ENCODE measurements at places on chromosomes 16 and 17.

DNA sequence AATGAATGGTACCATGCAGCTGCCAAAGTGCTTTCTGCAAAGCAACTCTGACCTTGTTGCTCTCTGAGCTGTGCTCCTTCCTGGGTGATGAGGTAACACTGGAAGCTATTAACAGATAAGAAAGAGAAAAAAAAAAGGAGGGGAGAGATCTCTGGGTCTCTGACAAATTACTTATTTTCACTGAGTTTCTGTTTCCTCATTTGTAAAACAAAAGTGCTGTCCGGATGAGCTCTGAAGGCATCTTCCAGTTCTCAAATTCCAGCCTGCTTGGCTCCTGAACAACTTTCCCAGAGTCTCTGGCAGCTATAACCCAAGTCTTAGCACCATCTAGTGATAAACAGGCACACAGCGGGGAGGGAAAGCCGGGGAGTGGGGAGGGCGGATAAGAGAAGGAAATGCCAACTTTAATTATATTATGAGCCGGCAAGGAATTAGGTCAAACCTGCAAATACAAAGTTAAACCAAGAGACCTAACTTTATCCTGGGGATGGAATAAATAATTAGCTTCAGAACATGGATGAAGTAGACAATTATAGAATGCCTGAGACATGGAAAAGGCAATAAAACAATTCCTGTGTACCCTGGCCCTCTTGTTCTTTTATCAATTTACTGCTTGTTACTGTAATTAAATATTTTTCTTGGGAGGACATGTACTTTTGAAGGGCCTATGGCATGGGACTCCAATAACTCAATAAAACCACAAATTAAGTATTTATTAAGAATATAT is 61.3 kb upstream of the KIFC3 start:
- DNase-seq = peak; percentile 58

GRCh38 chr17:50604513-50604912 is 30.2 kb upstream of the ABCC3 start:
- DNase-seq = no peak

DNA sequence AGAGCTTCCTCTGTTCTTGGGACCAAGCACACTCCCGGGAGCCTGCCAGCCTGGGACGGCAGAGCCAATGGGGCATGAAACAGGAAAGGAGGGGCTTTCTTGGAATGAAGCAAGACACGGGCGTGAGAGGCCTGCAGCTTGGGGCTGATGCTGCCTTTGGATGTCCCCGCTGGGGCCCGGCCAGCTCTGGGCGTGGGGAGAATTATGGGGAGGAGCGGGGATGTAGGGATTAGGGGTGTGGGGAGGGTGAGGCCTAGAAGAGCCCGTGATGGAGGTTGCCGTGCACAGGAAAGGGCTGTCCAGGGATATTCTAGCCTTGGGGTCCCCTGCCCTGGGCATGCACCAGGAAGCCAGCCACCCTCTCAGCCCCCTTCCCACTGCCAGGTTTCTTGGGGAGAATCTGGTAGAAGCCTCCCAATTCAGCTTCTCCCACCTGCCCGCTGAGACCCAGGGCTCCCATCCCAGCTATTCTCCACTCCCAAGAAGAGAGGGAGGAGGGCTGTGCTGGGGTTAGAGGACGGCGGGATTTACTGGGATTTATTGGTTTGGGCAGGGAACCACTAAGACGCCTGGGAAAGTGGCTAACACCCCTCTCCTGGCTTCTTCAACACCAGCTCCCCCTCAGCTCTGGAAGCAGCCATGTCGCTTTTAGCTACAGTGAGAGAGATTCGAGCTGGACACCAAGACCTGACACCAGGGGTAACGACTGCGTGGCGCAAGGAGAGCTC is 20.0 kb upstream of the NXPH3 start:
- DNase-seq = no peak

GRCh38 chr16:84184775-84185174 is 2.1 kb downstream of the TAF1C start:
- DNase-seq = no peak

GRCh38 chr16:54968784-54969183 is 38.1 kb downstream of the IRX5 start:
- DNase-seq = no peak

GRCh38 chr17:4393806-4394205 is 27.3 kb upstream of the UBE2G1 start:
- no peak for DNase-seq

GRCh38 chr16:55500530-55501011 is 8.3 kb upstream of the LPCAT2 start:
- peak; percentile 47 for DNase-seq

DNA sequence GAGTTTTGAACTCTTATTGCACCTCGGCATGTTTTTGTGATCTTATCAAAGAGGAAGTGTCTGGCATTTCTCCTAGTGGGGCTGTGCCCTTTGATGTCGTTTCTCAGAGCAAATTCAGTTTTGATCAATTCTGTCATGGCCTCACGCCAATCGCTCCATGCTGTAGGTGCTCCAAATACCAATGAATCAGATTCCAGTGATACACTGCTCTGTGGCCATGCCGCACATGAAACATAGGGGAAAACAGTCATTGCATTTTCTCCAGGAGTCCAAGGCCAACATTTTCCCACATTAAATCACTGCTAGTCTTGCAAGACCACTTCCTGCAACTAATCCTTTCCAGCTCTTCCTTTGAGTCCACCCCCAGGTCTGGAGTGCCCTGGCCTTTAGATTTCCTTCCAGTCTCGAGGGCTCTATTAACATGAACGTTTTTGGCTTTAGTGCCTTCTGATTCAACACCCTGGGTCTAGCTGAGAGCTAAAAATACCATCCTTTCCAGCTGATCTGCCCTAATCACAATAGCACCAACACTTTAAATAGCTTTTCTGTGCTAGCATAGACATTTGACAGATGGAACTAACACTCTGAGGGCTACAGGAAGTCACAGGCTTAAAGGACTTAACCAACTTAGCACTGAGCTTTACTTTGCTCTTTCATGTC is 18.2 kb upstream of the RASL10B start:
- peak; percentile 46 for DNase-seq

DNA sequence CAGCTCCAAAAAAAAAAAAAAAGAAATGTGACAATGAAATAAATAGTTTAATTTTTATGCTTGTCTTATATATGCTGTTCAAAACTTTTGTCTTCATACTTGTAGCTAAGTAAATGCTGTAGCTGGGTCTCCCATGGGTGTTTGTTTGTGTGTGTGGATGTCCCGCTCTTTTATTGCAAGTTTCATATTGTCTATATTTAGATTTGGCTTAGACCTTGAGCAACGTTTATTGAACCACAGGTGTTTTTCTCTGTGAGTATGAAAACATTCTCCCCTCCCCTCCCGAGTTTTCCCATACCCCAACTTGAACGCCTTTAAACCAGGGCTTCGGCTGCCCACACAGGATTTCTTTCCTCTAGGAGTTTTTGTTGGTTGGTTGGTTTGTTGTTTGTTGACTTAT is 45.2 kb downstream of the MFSD11 start:
- DNase-seq = no peak

DNA sequence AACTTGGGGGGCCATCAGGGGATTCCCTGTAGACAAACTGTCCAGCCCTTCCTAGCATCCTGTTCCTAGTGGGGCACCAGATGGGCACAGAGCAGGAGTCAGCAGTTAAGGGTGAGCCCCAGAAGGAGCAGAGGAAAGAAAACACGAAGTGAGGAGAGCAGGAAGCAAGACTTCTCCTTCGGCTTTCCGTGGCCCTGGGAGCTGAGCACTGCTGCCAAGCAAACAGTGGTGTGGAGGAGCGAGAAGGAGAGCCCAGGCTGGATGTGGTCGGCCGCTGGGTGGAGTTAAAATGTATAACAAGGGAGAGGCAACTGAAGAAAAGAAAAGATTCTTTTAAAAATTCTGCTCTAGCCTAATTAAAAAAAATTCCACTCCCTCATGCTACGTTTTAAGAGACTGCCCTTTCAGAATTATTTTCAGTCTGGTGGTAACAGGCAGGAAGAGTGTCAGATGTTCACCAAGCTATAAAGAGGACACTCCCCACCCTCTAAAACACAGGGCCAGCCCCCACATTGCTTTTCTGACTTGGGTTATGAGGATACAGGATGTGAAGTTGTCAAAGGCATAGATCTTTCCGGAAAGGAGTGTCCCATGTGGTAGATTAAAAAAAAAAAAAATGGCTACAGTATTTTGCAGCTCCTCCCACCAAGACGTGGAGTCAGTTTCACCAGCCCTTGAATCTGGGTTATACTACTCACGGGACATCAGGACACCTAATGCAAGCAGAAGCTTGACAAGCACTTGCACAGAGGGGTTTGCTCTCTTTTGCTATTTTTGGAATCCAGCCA is 74.9 kb upstream of the ZFHX3 start:
- no peak for DNase-seq

DNA sequence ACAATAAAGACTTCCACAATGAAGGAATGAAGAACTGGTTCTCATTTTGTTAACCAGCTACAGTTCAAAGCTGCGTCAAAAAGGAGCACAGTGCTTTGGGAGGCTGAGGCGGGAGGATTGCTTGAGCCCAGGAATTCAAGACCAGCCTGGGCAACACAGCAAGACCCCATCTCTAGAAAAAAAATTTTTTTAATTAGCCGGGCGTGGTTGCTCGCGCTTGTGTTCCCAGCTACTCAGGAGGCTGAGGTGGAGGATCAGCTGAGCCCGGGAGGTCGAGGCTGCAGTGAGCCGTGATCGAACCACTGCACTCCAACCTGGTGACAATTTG is 764 bp upstream of the SLC6A4 start:
- DNase-seq = no peak

GRCh38 chr16:54812229-54812628 is 118.4 kb upstream of the IRX5 start:
- no peak for DNase-seq

DNA sequence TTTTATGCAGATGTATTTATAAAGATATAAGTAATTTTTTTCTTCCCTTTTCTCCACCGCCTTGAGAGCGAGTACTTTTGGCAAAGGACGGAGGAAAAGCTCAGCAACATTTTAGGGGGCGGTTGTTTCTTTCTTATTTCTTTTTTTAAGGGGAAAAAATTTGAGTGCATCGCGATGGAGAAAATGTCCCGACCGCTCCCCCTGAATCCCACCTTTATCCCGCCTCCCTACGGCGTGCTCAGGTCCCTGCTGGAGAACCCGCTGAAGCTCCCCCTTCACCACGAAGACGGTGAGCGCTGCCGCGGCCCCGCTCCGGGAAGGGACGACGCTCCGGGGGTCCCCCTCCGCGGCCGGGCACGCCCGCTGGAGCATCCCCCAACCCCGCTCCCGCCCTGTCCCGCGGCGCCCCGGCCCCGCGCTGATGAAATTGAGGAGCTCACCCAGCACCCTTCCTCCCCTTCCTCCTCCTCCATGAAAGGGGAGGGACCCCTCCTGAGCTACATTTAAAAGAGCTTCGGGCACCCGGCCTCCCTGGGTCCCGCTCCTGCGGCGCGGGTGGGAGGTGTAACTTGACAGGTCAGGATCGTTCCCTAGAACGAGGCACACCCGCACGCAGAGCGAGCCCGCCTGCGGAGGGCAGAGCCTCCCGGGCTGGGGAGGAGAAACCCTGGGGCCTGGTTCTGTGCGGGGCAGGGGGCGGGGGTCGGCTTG is 706 bp downstream of the HLF start:
- no peak for DNase-seq

GRCh38 chr16:75679366-75679765 is 2.6 kb upstream of the CPHXL2 start:
- no peak for DNase-seq

DNA sequence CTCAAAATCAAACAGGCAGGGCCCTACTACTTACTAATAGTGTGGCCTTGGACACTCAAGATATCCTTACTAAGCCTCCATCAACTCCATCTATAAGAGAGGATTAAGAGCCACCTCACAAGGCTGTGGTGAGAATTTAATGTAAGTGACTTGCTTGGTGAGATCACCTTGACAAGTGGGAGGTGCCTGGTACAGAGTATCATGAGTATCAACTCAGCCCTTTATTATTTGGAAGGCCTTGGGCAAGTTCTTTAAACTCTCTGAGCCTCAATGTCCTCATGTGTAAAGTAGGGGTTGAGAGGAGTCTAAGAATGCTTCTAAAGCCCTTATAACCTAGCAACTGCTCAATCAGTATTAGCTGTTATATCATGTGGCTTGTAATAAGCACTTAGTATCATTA is 15.0 kb downstream of the THUMPD1 start:
- no peak for DNase-seq

DNA sequence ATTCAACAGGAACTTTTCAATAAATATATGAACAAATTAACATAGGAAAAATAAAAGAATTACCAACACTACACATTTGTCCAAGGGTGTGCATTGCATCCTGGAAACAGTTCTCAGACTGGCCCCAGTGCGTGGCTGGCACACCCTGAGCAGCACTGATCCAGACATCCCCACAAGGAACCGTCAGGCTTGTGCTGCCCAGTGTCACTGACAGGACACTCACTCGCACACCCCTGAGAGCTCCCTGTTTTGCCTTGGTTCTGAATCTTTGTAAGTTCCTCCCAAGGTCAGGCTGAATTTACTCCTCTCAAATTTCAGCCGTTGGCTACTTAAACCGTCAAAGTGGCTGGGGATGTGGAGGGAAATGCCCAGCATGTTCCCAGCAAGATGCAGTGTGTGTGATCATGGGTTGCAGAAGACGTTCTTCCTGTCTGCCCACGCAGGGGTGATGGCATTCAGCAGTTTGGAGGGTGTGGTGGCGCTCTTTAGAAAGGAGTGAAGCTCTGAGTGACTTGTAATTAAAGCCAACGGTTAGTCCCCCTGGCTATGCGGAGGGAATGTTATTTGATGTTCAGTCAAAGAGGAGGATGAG is 1.7 kb downstream of the MT2A start:
- peak; percentile 91 for DNase-seq

DNA sequence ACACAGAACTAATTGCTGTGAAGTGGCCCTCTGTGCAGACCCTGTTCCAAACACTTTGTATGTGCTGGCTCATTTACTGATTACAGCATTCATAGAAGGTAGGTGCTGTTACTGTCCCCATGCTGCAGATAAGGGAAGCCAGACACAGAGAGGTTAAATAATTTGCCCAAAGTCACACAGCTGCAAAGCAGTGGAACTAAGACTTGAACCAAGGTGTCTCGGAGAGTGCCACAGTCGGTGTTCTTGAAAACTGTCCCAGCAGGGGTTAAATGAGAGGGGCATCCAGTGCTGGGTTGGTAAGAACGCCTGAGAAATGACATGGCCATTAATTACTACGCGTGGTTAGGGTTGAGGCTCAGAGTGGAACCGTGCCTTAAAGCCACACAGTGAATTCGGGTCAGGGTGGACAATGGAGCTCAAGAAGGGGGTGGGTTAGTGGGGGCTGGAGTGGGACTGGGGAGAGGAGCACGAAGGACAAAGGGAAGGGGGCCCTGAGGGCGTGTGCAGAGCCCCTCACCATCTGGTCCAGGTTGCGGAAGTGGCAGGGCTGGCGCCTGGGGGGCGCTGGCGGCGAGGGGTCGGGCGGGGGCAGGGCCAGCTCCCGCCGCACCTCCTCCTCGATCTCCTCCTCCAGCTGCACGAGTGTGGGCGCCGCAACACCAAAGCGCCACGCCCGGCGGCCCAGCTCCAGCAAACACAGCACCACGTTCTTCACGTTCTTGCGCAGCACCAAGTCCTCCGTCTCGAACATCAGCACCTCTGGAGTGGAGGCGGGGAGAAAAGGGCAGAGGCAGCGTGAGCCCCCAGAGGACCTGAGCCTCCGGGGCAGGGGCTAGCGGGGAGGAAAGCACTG is 3.3 kb downstream of the GAS2L2 start:
- DNase-seq = peak; percentile 22

- DNase-seq = no peak
Measured at GRCh38 chr16:75256059-75256571, 4.7 kb upstream of the BCAR1 start.
